GM20000 (cell line): ENCODE measurements at places on chromosomes 4 and X.

DNA sequence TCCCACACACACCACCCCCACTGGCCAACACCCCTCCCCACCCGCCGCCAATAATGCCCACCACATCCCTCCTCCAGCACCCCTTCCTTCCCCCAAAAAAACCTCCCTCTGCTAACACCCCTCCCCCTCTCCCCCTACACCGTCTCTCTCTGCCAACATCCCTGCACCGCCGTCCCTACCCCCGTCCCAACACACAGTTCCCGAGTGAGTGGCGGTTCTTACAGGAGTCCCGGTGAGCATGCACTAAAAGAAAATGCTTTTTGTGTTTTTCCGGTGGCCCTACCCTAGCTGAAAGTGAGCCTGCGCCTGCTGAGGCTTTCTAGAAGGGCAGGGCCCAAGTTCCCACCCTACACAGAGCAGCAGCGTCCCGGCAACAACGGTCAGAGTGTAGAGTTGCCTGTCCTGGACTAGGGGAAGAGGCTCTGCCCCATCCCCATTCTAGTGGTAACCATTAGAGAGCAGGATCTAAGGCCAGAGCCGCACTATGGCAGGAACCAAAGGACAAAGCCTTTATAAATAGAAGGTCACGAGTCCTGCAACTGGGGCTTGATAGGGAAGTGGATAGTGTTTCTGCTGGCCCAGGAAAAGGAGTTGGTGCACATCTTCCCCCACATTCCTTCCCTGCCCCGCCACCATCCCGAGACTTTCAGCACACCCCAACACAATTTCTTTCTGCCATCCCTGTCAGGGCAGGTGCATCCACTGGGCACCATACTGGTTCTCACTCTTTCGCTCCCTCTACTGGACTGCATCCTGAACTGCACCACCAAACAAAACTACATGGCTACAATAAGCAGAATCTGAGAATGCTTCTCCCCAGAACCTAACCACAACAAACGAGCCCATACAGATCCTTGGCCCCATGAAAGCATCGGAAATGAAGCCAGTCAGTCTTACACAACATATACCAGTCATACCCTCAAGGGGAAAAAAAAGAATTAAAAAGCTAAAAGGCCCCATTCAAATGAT is 78.1 kb upstream of the PAGE3 start:
- peak; percentile 45 for DNase-seq

DNA sequence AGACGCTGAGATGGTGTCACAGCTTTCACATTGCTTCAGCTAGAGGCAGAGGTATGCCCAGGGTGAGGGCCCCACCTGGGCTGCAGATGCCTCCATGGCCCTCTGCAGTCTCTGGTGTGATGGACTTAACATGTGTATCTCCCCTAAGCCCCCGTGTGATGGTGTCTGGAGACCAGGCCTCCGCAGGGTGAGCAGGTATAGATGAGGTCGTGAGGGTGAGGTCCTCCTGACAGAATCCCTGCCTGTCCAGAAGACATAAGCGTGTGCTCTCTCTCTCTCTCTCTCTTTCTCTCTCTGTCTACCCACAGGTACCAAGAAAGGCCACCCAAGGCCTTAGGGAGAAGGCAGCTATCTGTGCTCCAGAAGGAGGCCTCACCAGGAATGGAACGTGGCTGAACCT is 50.9 kb downstream of the CPZ start:
- DNase-seq, result no peak

- no peak for DNase-seq
Observed at GRCh38 chr4:55721651-55722050, 85.6 kb upstream of the NMU start.

DNA sequence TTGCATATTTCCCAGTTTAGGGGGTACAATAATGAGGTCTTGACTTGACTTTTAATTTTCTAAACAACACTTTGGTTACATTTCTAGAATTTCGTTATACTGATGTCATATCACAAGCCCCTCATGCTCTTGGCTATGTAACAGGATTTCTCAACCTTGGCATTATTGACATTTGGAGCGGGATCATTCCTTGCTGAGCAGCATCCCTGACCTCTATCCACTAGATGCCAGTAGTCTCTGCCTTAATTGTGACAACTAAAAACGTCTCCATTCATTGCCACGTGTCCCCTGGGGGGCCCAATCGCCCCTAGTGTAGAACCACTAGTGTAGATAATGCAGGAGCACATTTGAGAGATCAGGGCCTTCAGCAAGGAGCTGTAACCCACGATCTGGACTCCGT is 234.2 kb upstream of the MID1 start:
- no peak for DNase-seq

DNA sequence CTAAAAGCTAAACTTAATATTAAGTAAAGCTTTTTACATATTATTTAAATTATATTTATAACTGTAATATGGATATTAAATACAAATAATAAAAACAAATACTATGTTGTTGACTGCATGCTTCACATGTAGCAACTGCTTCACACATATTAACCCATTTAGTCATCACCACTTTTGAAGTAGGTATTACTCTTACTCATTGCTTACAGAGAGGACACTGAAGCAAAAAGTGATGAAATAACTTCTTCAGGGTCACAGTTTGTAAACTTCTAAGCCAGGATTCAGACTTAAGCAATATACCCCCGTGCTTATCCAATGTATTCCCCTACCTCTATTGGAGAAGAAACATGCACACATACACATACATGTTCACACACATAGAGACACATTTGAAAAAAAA is 166.6 kb downstream of the DKK2 start:
- no peak for DNase-seq

DNA sequence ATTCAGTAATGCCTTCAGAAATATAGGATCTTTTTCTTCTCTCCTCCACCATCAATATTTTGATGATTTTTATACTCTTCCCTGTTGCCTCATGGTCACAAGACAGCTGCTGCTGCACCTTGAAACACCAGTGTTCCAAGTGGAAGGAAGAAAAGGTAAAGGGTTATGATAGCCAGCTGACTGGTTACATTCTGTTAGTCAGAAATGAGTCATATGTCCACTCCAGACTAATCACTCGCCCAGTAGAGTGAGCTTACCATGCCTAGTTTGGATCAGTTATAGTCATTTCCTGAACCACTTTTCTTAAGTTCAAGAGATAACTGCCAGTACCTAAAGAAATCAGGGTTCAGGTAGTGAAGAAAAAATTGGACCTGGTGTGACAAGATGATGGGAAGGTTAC is 532.3 kb upstream of the SMIM31 start:
- no peak for DNase-seq

GRCh38 chr4:7206385-7206784 is 14.0 kb downstream of the SORCS2 start:
- no peak for DNase-seq

- no peak for DNase-seq
Observed at GRCh38 chrX:136765821-136766356, 14.8 kb downstream of the ARHGEF6 start.

GRCh38 chr4:118845552-118846050 is 9.7 kb upstream of the SEC24D start:
- no peak for DNase-seq

GRCh38 chrX:6384371-6384770 is 150.5 kb downstream of the VCX3A start:
- no peak for DNase-seq

DNA sequence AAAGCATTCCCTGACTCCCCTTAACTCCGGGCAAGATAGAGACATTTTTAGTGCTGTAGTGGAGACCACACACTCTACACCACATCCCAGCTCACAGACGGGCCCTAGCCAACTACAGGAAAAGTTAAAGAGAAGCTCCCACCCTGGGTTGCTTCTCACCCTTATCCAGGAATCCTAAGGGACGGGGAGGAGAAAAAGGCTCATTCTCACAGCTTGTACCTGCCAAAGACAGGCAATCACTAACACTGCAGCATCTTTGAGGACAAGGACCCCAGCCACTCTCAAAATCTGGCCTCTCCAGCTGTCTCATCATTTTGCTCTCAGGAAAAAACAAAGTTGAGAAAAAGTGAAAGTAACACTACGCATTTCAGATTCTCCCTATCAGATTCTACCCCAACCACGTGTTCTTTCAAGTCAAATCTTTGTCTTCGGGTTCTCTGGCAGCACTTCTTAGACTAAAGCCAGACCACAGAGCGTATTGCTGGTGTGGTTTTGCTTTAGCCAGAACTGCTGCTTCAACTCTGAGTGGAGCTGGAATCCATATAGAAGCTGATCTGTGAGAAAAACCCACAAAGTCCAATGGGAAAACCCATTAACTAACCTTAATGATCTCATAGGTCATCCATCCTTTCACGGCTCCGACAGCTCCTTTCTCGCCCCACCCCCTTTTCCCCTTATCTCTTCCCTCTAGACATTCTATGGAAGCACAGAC is 605.9 kb upstream of the DIPK2B start:
- peak; percentile 14 for DNase-seq

DNA sequence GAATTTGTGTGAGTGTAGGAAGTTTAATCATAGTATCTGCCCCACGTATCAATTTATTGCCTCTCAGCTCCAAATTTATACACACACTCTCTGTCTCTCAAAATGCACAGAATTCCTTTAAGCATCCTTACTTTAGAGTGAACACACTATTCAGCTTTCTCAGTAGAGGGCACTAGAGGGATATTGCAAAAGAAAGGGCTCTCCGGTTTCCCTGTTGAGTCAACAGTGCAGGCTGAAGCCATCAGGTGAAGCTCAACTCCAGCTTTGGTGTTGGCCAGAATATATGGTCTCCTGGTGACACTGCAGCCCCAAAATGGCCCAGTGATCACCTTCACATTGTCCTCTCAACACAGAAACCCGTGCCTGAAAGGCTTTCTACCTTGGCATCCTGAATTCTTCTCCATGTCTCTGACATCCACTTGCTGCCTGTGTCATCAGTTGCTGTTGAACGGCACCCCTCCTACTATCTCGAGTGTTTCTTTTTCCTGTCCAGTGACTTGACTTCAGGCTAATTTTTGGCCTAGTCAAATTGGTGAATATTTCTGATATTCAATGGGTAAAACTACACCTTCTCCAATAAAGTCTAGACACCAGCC is 670.5 kb downstream of the GABRG1 start:
- peak; percentile 36 for DNase-seq
